Forelimb muscle (tissue), 1 donor: ENCODE measurements at places on chromosomes 2 and 18. TPM values are rescaled to one million over a fixed set of nuclear protein-coding genes. Genes with fewer than 3 reads are reported as not detected.

DNA sequence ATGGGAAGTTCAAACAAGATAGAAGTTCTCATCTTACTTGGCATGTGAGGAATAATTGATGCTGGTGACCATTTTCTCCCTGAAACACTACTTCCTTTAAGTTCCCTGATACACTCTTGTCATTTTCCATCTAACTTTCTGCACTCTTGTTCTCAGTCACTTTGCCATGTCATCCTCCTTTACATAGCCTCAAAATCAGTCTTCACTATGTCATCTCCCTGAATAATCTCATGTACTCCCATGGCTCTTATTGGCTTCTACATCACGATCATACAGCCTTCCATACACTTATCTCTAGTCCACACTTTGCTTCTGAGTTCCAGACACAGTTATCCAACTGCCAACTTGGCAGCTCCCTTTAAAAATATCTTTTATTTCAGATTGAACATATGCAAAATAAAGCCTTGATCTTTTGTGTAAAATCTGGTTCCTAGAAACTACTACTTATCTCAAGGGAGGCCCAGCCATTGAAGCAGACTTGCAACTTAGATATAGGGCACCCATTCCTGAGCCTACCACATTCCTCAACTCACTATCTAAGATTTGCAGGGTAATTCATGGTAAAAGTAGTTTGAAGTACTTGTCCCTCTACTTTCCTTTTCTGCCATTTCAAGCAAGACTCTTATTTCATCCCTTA is 1070.2 kb upstream of the NXPH2 start:
- DNase-seq, result no peak

The ABCG8 gene
- 0.09 TPM for polyA plus RNA-seq

GRCh38 chr2:190657474-190658255 is 8.8 kb downstream of the NAB1 start:
- no peak for DNase-seq

DNA sequence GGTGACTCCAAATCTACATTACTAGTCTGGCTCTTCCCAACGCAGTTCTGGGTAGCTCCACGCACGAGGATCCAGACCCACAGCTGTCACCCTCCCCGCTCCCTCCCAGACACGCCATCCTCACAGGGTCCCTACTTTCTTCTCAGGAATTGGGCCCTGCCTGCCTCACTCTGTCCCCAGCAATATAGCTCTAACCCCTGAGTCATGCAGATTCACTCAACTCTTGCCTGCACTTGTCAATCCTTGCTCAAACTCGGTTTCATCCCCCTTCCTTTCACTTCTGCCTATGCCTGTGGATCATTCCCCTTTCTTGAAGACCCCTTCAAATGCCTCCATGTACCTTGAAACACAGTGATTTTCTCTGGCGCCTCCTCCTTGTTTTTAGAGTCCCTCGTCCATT is 5.0 kb downstream of the ST8SIA5 start:
- no peak for DNase-seq

DNA sequence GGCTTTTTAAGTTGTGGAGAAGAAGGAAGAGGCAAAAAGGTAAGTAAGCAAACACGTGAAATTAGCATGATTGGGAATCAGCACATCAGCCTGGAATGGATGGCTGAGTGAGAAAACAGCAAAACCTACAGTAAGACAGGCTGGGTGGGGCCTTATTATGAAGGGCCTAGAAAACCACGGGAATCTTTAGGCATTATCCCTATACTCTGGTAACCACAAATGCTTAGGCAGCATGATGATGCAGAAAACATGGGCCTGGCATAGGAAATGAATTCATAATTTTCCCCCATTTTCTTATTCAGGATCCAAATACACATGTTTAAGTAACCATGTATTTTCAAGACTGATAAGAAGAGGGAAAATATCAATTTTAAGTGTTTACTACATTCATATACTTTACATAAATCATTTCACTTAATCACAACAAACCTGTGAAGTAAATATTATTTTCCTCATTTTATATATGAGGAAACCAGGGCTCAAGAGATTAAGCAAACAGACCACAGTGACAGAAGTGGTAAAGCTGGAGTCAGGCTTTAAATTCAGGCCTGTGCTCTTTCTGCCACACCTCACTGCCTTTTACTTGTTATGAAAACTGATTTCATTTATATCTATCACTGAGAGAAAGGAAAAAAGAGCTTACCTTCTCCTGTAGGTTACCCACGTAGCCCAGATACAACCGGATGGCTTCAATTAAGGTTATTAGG is 4.0 kb downstream of the TMEM17 start:
- DNase-seq, result no peak

The ARHGEF33 gene
- polyA plus RNA-seq, result 1.5 TPM

The ELOA2 gene
- polyA plus RNA-seq, result not detected

DNA sequence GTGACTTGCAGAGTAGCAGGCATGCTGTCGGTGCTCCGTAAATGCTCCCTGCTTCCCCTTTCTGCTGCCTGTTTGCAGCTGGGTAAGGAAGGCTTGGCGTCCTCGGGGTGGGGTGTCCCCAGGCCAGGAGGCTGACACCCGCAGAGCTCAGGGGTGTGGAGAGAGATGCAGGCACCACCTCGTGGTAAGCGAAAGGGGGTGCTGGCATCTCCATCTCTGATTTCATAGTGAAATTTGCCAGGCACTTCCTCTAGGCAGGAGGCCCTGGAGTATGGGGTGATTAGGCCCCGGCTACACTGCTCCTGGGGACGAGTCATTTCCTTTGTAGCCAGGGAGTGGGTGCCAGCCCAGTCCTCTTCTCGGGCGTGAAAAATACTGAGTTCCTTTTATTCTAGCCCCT is 160.4 kb downstream of the KLHL29 start:
- DNase-seq, result no peak
